Subcutaneous preadipocyte (primary cell): ENCODE measurements at places on chromosomes 4 and X. TPM values are rescaled to one million over a fixed set of nuclear protein-coding genes. Genes with fewer than 3 reads are reported as not detected.

The PABPC1L2B gene
- total RNA-seq, result not detected in 2 replicates

The PSAPL1 gene
- total RNA-seq, result not detected in 2 replicates

The GPR78 gene
- total RNA-seq, result 0.37 and 0.39 TPM in 2 replicates

The MID1IP1 gene
- 93.1 and 119 TPM in 2 replicates for total RNA-seq

The EOLA1 gene
- 10.0 and 11.0 TPM in 2 replicates for total RNA-seq

The PABPC5 gene
- total RNA-seq, result 2.5 and 4.0 TPM in 2 replicates

The FRMD7 gene
- under 0.01 TPM in 1 of 2 replicates, not detected in the other for total RNA-seq

The DDX60 gene
- total RNA-seq, result 5.1 and 6.3 TPM in 2 replicates
